ENCODE measurements at places on chromosomes 5 and 9.

- no peak for DNase-seq
Observed at GRCh38 chr5:175663186-175664184, 5.6 kb downstream of the HRH2 start.

DNA sequence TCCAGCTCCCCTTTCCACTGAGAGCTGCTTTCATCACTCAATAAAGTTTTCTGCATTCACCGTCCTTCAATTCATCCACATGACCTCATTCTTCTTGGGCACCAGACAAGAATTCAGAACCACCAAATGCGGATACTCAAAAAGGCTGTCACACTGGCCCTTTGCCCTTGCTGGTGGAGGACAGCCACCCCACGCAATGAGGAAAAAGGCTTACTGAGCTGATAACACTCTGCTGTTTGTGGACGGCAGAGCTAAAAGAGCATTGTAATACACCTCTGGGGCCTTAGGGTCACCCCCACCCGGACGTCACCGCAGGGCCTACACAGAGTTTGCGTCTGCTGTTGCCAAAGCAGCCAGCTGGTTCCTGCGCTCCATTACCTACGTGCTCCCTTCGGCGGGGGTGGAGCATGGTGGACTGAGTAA is 51.2 kb upstream of the ZNF608 start:
- DNase-seq: no peak

GRCh38 chr5:139183502-139183901 is 14.7 kb downstream of the SIL1 start:
- DNase-seq: no peak

GRCh38 chr9:129131300-129132145 is 20.3 kb downstream of the PTPA start:
- DNase-seq: no peak

- DNase-seq: no peak
Observed at GRCh38 chr5:135883441-135883840, 12.2 kb downstream of the IL9 start.

GRCh38 chr9:121666294-121666693 is 14.9 kb downstream of the DAB2IP start:
- no peak for DNase-seq

DNA sequence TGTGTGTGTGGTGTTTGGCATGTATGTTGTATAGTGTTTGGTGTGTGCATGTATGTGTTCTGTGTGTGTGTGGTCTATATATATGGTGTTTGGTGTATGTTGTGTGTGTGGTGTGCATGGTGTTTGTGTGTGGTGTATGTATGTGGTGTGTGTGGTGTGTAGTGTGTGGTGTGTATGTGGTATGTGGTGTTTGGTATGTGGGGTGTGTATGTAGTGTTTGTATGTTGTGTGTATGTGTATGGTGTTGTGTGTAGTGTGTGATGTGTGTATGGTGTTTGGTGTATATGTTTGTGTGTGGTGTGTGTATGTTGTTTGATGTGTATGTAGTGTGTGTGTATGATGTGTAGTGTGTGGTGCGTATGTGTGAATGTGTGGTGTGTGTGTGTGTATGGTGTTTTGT is 78.8 kb downstream of the HMCN2 start:
- DNase-seq: no peak

DNA sequence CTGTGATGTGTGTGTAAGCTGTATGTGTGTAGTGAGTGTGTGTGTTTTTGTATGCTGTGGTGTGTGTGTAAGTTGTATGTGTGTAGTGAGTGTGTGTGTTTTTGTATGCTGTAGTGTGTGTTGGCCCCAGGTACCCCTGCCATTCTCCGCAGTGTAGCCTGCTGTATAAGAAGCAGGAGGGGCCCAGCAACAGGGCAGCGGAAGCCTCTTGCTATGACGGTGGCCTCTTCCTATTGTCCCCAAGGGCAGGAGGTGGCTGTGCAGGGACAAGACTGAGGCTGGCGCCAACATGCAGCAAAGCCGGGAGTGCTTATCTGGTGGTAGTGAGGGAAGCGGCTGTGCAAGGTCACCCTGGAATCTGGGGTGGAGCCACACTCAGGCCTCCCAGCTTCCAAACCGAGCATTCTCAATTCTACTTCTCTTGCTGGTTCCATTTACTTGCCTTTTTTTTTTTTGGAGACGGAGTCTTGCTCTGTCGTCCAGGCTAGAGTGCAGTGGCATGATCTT is 5.1 kb downstream of the SPAAR start:
- no peak for DNase-seq

- no peak for DNase-seq
Observed at GRCh38 chr5:156812959-156813358, 37.1 kb upstream of the PPP1R2B start.

GRCh38 chr9:93577975-93578682 is 1.7 kb downstream of the PHF2 start:
- DNase-seq: no peak
